Hematopoietic multipotent progenitor cell (in vitro differentiated cells): ENCODE measurements at places on chromosomes 11 and 22. TPM values are rescaled to one million over a fixed set of nuclear protein-coding genes. Genes with fewer than 3 reads are reported as not detected.

Gene TNNI2
- 1.3 TPM for total RNA-seq

Gene PDGFD
- 8.3 TPM for total RNA-seq

DNA sequence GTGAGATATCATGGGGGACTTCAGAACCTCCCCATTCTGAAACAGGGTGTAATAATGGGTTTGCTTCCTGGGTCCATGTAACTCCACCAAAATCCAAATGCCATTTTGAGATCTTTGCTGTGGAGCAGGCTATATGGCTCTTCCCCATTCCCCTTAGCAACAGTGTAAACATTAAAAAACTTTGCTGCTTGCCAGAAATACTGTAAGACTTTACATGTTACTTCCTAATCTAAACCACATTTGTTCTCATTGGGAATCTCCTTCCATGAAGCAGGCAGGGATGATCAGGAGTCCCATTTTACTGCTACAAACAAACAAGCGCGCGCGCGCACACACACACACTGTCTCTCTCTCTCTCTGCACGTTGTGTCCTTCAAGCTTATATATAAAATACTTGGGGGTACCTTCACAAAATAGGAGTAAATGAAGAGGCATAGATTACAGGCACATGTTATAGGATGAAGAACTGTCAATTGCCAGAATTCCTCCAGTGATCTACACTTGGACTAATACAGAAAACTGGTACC lies 86.5 kb downstream of the ANO3 start:
- DNase-seq: no peak

DNA sequence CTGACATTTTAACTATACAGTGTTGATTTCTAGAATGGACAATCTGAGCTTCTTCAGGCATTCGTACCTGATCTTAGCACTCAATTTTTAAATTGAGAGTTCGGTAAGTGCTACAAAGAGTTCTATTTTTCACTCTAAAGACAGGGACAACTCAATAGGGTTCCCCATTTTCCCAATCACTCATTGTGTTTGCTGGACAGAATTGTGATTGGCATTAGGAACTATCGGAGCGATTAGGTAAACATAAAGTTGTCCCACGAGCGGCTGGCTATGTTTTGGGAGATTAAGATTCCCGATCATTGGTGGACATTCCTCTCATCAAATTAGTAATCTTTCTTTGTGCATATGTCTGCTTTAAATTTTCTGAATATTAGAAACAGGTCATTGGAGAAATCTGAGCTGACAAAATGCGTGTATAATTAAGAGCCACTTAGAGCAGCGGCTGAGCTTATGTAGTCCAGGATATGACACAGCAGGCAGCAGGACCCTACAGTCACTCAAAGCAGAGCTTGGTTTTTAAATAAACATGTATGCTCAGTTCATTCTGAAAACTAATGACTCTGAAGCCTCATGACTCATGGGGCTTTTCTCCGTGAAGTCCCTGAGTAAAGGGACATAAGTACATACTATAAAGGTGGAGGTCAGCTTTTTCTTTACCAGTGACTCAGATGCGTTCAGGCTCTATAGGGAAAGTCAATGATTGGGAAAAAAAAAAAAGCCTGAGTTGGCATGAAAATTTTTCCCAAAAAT lies 109.4 kb downstream of the GRIA4 start:
- no peak for DNase-seq

- no peak for DNase-seq
Measured at GRCh38 chr11:102920118-102920684, 35.3 kb downstream of the MMP13 start.

GRCh38 chr22:21064917-21065864 lies 19.4 kb downstream of the LRRC74B start:
- no peak for DNase-seq
